ENCODE measurements at places on chromosomes 2 and 18. TPM values are rescaled to one million over a fixed set of nuclear protein-coding genes. Genes with fewer than 3 reads are reported as not detected.

The HOXD8 gene
- polyA plus RNA-seq: 1.1 TPM

The TUBB8B gene
- polyA plus RNA-seq: 0.56 TPM

The FBXO48 gene
- polyA plus RNA-seq: 2.9 TPM

The PARD3B gene
- 16.9 TPM for polyA plus RNA-seq

The FSHR gene
- polyA plus RNA-seq: not detected

DNA sequence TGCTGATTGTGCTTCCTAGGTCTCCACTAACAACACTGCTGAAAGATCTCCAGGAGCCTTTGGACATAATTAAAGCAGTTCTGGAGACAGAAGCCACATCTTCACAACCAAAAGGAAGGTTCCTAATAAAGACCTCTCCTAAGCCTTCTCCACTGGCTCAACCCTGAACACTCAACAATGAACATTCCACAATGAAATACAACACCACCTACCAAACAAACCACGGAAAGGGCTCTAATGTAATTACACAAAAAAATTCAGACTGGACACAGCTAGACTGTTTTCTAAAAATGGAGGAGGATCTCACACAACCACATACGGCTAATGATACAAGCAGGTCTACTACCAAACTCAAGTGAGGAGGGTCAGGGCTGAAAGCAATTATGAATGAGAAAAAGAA lies 43.6 kb downstream of the NOL10 start:
- DNase-seq: no peak

DNA sequence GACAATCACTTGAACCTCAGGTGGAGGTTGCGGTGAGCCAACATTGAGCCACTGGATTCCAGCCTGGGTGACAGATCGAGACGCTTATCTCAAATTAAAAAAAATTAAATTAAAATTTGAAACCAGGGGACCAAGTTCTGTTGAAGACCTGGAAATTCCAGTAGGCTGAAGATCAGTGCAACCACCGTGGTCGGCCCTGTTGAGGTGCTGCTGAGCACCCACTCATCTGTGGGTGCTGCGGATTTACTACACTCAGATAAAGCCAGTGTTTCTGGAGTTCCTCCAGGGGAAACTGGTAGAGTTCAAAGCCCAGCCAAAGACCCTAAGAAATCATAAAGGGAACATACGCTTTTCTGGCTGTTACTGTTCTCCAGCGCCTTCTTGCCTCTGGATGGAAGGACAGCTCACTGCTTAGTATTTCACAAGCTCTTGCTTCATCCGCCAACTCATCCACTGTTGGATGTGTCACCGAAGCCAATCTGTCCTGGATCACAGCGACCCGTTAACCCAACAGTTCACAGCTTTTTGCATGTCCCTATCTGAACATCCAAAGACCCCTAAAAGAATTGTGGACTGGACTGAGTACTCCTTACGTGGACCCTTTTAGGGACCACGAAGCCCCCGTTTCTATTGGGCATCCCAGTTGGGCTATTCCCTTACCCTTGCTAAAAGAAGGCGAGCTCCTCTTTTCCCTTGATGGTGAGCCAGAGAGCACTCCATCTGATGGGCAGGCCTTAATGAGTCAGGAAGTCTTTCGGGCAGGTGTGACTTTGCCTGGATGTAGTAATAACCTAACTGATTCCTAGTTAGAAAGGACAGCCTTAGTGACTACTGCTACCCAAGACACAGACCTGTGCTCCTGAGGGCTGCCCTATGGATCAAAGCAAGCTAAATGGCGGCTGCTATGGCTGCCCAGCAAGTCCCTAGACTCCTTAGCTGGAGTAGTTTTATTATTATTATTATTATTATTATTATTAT lies 6.0 kb upstream of the ALPP start:
- no peak for DNase-seq

- DNase-seq: no peak
Observed at GRCh38 chr2:95031726-95032116, 6.2 kb downstream of the MAL start.

GRCh38 chr18:71250191-71250590 lies 961.3 kb downstream of the SOCS6 start:
- DNase-seq: no peak

GRCh38 chr2:204529795-204530463 lies 15.3 kb upstream of the PARD3B start:
- no peak for DNase-seq

DNA sequence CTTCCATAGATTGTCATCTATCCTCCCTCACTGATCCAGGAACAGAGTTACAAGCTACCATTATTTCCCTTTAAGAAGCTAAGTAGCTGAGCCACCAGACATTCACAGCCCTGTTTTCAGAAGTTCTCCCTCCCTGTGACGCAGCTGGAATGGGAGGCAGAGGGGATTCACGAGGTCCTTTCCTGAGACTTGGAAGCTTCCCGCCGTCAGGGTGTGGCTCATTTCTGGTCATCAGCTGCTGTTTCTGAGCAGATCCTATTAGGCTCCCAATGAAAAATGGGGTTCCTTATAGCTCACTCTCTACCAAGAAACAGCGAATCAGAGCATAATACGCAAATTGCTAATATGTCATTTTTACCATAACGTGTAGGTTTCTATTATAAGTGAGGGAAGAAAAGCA lies 559.3 kb upstream of the ID2 start:
- no peak for DNase-seq

- DNase-seq: no peak
Observed at GRCh38 chr2:14316594-14316993, 315.9 kb upstream of the LRATD1 start.

GRCh38 chr18:44870631-44871502 lies 190.2 kb downstream of the SETBP1 start:
- DNase-seq: no peak

- no peak for DNase-seq
Observed at GRCh38 chr18:29181151-29181901, 1004.4 kb upstream of the CDH2 start.

DNA sequence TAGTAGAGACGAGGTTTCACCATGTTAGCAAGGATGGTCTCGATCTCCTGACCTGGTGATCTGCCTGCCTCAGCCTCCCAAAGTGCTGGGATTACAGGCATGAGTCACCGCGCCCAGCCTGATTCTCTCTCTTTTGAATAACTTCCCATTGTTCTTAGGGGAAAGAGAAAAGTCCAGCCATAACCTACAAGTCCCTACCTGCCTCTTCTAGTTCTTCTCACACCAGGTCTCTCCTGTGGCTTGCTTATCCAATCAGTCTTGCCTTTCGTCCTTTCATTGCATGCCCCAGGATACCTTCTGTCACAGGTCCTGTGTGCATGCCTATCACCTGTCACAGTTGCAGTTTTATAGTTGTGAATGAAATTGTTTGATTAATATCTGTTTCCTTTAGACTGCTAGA lies 148.1 kb downstream of the SLC4A3 start:
- DNase-seq: no peak

- peak; percentile 7 for DNase-seq
Observed at GRCh38 chr2:15041429-15041837, 408.9 kb downstream of the LRATD1 start.

- DNase-seq: no peak
Observed at GRCh38 chr2:71757351-71757750, 304.0 kb downstream of the DYSF start.
